ENCODE measurements at places on chromosomes 13 and 19.
A peak's percentile ranks its signal among the peaks of the same experiment; 100 is the strongest.

- no peak for DNase-seq
These were observed 12.8 kb upstream of the MAP2K2 start for GRCh38 chr19:4136680-4137088.

DNA sequence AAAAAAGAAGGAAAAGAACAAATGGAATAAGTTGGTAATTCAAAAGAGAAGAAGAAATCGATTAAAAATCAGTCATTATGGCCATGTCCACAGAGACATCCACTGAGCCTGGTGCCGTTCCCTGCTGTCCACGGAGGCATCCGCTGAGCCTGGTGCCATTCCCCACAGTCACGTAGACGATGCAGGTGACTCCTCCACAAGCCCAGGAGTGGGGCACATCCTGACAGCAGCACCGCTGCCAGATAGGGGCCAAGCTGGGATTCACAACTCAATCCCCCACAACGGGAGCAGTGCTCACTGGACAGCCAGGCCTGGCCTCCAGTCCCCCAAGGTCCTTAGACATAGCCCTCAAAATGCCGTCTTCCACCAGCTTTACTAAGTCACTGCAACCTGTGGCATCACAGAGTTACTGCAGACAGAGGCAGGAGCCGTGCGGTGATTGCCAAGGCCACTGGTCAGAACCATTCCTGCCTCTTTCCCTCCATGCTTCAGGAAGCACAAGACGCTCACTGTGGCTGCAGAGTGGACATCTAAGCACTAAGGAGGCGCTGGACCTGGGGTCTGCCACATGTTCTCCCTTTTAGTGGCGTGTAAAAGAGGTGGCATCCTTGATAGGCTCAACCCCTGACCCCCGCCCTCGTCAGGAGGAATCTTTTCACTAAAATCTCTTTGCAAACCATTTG is 131.5 kb upstream of the SPACA7 start:
- no peak for DNase-seq

DNA sequence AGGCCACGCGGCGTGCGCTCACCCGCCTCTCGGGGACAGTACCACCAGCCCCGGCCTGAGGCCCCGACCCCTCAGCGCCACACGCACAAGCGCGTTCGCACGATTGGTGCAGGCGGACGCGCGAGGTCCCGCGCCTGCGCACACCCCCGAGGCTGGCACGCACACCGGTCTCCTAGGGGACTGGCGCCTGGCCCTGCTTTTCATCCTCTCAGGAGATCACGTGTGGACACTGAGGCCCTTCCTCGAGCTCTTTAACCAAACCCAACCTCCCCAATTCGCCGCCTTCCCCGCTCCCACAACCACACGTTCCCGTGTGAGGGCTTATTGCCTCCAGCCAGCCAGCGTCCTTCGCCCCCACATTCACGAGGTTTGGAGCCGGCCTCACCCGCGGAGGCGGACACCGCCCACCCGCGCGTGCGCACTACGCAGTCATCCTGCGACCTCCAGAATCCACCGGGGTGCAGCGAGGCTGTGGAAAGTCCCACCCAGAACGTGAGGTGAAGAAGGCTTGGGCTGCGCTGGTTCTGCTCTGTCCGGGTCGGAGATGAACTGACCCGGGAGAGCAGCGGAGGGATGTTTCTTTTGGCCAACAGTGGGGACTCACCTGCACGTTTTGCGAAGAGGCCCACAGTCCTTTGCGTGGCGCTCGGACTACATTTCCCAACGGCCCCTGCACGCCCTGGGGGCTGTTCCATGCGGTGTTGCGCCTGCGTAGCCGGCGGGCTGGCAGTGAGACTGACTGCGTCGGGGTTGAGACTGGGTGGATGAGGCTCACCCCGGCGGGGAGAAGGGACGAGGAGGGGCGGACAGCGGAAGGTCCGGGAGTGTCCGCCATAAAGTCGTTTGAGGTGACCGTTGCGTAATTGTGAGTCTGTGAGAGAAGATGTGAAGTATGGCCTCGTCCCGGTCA is 539 bp upstream of the ZNF667 start:
- peak; percentile 46 for DNase-seq

- DNase-seq: no peak
These were observed 29.7 kb downstream of the MIPEP start for GRCh38 chr13:23859455-23859854.

DNA sequence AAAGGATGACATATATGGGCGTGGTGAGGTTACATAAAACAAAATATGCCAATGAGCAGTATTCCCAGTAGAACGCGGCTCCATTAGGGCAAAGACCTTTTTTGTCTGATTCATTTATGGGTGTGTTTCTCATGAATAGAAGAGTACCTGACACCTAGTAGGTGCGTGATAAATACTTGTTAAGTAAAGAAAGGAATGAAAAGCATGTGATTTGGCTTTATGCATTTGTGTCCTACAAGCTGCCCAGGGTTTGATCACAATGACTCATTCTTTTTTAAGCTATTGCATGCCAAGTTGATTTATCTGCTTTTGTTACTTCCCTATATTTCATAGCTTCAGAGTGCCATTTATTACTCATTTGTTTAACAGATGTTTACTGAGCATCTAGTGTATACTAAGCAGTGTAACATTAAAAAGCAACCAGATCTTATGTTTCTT is 19.1 kb upstream of the KCTD4 start:
- DNase-seq: no peak

DNA sequence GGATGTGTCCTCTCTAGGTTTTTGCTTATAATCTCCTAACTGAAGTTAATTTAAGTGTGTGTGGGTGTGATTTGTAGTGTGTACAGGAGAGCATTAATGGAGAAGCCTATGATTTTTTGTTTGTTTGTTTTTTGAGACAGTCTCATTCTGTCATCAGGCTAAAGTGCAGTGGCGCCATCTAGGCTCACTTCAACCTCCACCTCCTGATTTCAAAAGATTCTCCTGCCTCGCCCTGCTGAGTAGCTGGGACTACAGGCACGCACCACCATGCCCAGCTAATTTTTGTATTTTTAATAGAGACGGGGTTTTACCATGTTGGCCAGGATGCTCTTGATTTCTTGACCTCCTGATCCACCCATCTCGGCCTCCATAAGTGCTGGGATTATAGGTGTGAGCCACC is 20.6 kb downstream of the ZNF701 start:
- DNase-seq: no peak

- DNase-seq: no peak
These were observed 211.7 kb upstream of the STARD13 start for GRCh38 chr13:33497146-33497845.

GRCh38 chr13:39302820-39303219 is 264.6 kb downstream of the NHLRC3 start:
- no peak for DNase-seq

DNA sequence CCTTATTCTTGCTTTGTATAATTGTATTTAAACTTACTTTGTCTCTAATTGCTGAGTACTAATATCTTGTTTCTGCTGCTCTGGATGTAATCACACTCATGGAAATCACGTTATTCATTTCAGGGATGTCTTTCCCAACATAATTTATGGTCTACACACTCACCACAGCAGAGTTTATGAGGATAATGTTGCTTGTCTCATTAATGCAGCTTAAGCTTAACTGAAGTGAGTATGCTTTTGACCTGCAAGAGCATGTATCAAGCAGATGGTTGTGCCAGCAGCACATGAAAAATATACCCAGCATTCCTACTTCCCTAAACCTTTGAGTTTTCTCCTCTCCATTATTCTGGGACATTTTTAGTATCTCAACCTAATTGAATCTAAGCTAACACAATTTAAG is 1080.9 kb downstream of the SLITRK5 start:
- DNase-seq: no peak

GRCh38 chr13:28316129-28316528 is 177.8 kb downstream of the PAN3 start:
- DNase-seq: no peak

Measured in thoracic aorta (tissue), 2 donors.